ENCODE measurements at places on chromosomes 13 and 19. TPM values are rescaled to one million over a fixed set of nuclear protein-coding genes. Genes with fewer than 3 reads are reported as not detected.

FKRP gene
- total RNA-seq, result 46.6 TPM

DNA sequence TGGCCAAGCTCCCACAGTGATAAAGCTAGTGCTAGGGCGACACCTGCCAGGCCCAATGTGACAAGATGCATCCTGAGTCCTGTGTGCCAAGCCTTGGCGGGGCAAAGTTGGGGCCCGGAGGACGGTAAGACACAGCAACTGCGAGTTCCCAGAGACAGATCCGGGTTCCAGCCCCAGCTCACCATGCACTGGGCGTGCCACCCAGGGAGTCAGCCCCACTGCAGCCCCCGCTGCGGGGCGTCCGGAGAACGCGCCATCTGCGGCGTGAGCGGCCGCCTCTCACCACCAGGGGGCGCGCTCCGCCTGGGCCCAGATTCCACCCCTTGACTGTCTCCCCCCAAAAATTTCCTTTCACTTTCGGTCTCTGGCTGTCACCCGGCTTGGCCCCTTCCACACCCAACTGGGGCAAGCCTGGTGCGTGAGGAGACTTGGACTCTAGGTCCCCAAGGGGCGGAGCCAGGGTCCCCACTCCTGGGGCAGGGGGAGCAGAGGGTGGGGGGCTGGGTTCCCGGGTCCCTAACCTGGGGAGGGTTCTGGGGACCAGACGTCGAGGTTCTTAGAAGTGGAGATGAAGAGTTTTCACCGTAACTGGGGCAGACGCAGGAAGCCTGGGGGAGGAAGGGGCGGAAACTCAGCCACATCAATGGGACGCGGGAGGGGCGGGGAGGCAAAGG is at the start of gene FLT3LG:
FLT3LG (plus strand) TSS at position 348 of the 674 bp plus-strand sequence. CDS start 425 bp downstream, outside the sequence.
- DNase-seq, result peak; percentile 67

GRCh38 chr13:93603043-93603442 is 376.4 kb downstream of the GPC6 start:
- no peak for DNase-seq

CYTH2 gene
- total RNA-seq, result 233 TPM

GRCh38 chr13:56923626-56924140 is 217.0 kb upstream of the PRR20A start:
- no peak for DNase-seq

OR4F17 gene
- total RNA-seq, result not detected

GRCh38 chr19:12090807-12091206 is 26.3 kb downstream of the ZNF844 start:
- DNase-seq, result peak; percentile 82

PTPRH gene
- total RNA-seq, result 7.4 TPM

All from glutamatergic neuron (in vitro differentiated cells).